Karpas-422 (cell line): ENCODE measurements at places on chromosomes 13 and 19. TPM values are rescaled to one million over a fixed set of nuclear protein-coding genes. Genes with fewer than 3 reads are reported as not detected.

DNA sequence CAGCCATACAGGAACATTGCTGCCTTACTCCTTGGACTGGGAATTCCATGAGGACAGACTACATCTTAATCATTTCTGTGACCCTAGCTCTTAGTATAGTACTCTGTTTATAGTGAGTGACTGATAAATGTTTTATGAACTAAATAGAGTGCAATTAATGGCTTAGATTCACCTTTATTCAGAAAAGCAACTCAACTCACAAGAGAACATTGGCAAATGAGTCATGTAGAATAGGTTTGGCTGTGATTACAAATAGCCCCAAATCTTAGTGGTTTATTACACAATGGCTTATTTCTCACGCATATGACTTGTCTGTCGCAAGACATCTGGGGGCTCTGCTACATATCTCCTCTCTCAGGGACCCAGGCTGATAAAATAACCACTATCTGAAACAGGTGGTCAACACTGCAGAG, 121.6 kb upstream of the KL start:
- DNase-seq, result no peak

GRCh38 chr19:929203-929890, 3.5 kb downstream of the ARID3A start:
- DNase-seq, result no peak

The NLRP4 gene
- total RNA-seq, result 28.2 and 30.2 TPM in 2 replicates

GRCh38 chr13:77213644-77214043, 113.2 kb downstream of the MYCBP2 start:
- no peak for DNase-seq

GRCh38 chr13:19586904-19587634, 25.7 kb upstream of the TPTE2 start:
- DNase-seq, result peak; percentile 91

DNA sequence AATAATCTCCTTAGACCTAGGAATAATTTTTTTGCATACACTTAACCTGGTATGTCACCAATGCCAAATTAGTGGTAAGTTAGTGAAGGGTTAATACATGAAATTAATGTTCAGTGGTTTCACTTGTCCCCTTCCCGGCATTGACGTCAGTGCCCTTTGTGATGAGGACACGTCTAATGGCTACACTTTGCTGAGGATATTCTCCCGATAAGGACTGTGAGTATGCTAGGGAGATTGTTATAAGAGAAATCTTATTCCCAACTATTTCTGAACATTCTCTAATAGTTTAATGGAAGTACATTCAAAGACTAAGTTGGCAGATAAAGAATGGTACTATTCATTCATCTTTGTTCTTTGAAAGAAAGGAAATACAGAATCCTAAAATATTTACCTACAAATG, 102.4 kb downstream of the TNFRSF19 start:
- DNase-seq, result no peak

The MAP3K10 gene
- total RNA-seq, result 7.6 and 26.3 TPM in 2 replicates

The SLC25A23 gene
- total RNA-seq, result 32.1 and 44.7 TPM in 2 replicates

DNA sequence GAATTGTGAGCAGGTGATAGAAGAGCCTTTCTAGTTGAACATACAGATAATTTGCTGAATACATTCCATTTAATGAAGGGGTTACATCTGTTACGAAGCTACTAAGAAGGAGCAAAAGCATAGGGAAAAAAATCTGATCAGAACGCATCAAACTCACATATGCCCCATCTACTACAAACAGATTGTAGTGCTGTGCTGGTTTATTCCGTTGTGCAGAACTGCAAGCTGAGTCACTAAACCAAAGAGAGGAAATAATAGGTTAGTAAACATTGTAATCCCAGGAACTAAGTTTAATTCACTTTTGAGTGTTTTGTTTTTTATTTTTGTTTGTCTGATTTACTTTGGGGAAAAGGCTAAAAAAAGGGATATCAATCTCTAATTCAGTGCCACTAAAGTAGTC, 136.3 kb downstream of the CDK8 start:
- no peak for DNase-seq

- no peak for DNase-seq
Observed at GRCh38 chr13:101979825-101980224, 422.0 kb downstream of the FGF14 start.

GRCh38 chr19:19170053-19170872, at the start of gene MEF2B:
MEF2B (minus strand) TSS chr19:19170263; CDS start chr19:19150735, 19,528 bp downstream.
- DNase-seq, result peak; percentile 98

DNA sequence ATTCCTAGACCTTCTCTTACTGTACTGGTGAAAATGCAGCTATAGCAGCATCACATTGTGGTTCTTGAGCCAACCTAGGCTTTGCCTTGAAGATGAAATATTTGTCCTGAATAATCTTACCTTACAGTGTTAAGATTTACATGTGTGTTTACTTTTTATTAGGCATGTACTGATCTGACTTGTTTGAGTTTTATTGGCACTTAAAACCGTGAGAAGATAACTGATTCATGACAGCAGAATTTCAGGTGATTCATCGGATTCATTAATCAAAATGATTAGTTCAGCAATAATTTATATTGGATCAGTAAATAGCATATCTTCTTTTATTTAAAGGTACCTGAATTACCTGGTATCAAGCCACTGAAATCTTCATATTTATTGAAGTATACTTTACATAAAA, 296.3 kb downstream of the KLF5 start:
- no peak for DNase-seq

GRCh38 chr13:95480791-95481780, 71.4 kb upstream of the CLDN10 start:
- no peak for DNase-seq

The GAS6 gene
- not detected in 2 replicates for total RNA-seq

The IQCN gene
- total RNA-seq, result 0.37 and 0.87 TPM in 2 replicates

DNA sequence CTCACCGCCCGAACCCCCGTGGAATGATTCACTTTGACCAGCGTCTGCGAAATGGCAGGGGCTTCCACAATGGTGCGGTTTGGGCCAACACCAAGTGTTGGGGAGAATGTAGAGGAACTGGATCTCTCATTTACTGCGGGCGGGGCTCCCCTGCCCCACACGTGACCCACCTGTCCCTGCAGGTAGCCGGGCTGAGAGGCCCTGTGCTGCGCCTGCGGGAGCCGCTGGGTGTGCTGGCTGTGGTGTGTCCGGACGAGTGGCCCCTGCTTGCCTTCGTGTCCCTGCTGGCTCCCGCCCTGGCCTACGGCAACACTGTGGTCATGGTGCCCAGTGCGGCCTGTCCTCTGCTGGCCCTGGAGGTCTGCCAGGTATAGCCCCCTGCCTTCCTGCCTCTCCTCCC, 5.8 kb upstream of the FLT3LG start:
- no peak for DNase-seq

The PBX4 gene
- total RNA-seq, result 0.25 TPM in 1 of 2 replicates, not detected in the other

DNA sequence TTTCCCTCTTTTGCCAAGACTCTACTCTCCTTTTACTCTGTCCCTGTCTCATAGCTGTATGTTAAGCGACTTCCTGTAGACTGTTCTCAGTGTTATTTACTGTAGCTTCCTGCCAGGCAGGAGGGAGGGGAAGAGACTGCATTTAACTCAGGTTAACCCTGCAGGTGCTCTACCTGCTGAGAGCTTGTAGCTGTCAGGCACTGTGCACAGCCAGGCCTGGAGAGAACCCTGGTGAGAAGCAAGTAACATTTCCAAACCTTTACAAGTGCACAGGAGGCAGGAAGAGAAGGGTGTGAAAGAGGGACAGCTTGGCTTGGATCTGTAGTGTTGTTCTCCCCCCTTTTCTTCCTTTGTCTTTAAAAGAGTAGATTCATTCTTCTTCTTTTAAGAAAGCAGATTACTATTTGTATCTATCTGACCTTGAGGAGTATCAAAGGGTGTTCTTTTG, 167.1 kb downstream of the LMO7 start:
- no peak for DNase-seq

The LAIR2 gene
- not detected in 2 replicates for total RNA-seq

The RUBCNL gene
- 0.14 TPM in 1 of 2 replicates, not detected in the other for total RNA-seq

The SLC27A5 gene
- total RNA-seq, result 1.2 and 10.0 TPM in 2 replicates

- no peak for DNase-seq
Observed at GRCh38 chr19:58183817-58184215, 955 bp downstream of the ZNF274 start.

- peak; percentile 59 for DNase-seq
Observed at GRCh38 chr13:75687150-75687763, 51.1 kb downstream of the LMO7 start.

DNA sequence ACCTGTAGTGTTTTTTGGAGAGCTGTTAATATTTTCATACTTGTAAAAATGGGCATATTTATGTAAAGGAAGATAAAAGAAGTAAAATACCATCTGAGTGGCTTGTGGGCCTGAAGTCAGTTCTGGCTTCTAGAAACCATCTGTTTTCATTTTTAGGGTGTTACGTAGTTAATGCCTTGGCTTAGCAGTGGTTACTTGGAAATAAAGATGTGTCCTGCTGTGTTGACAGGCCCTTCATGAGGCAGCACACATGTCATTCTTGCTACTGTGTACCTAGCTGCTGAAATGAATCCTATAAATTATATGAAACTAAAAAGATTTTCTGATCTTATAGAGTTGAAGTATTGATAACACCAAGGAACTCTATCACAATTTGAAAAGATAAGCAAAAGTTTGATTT, 16.0 kb downstream of the ILF3 start:
- DNase-seq, result no peak

The PABPC3 gene
- 0.14 and 0.37 TPM in 2 replicates for total RNA-seq

GRCh38 chr19:11505504-11506100, at the start of gene ZNF653:
ZNF653 (minus strand) TSS chr19:11505839; CDS start chr19:11505786, 53 bp downstream.
- DNase-seq, result peak; percentile 98

The CACNG7 gene
- total RNA-seq, result not detected in 2 replicates

The ZNF30 gene
- 6.3 and 8.5 TPM in 2 replicates for total RNA-seq

The SWSAP1 gene
- 7.4 and 12.6 TPM in 2 replicates for total RNA-seq

- DNase-seq, result no peak
Observed at GRCh38 chr19:3708207-3708931, at the start of gene TJP3. TJP3 (plus strand) TSS chr19:3708384; CDS start chr19:3728433, 20,049 bp downstream.

DNA sequence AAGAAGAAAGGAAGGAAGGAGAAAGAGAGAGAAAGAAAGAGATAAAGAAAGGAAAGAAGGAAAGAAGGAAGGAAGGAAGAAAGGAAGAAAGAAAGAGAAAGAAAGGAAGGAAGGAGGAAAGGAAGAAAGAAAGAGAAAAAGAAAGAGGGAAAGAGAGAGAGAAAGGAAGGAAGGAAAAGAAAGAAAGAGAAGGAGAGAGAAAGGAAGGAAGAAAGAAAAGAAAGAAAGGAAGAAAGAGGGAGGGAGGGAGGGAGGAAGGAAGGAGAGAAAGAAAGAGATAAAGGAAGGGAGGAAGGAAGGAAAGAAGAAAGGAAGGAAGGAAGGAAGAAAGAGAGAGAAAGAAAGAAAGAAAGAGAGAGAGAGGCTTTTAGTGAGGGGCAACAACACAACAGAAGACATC, 135.1 kb upstream of the VSTM2B start:
- DNase-seq, result no peak

DNA sequence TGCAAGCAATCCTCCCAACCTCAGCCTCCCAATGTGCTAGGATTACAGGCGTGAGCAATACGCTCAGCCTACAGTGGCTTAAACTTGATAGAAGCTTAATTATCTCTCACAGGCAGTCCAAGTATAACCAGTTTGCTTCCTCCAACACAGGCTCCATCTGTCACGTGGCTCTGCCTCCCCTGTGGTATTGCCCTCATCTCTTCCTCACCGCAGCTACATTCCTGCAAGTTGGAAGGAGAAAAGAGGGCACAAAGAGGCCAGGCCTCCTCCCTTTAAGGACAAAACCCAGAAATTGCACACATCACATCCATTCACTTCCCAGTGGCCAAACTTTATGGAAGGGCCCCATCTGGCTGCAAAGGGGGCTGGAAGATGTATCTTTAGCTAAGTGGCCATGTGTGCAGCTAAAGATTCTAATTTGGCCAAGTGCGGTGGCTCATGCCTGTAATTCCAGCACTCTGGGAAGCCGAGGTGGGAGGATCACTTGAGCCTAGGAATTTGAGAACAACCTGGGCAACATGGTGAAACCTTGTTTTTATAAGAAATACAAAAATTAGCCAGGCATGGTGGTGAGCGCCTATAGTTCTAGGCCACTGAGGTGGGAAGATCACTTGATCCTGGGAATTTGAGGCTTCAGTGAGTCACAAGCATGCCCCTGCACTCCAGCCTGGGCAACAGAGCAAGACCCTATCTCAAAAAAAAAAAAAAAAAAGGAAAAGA, 3.1 kb upstream of the SDHAF1 start:
- no peak for DNase-seq
